ENCODE measurements at places on chromosomes 12 and 14.

DNA sequence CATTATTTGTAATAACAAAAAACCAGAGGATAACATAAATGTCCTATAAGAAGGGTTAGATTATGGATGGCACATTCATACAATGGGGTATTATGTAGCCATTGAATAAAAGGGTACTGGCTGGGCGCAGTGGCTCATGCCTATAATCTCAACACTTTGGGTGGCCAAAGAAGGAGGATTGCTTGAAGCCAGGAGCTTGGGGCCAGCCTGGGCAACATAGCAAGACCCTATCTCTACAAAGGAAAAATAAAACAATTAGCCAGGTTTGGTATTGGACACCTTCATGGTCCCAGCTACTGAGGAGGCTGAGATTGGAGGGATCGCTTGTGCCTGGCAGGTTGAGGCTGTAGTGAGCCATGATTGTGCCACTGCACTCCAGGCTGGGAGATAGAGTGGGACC, 14.8 kb downstream of the PTPN11 start:
- DNase-seq: no peak

- DNase-seq: no peak
Observed at GRCh38 chr12:27960821-27961220, 11.7 kb downstream of the PTHLH start.

DNA sequence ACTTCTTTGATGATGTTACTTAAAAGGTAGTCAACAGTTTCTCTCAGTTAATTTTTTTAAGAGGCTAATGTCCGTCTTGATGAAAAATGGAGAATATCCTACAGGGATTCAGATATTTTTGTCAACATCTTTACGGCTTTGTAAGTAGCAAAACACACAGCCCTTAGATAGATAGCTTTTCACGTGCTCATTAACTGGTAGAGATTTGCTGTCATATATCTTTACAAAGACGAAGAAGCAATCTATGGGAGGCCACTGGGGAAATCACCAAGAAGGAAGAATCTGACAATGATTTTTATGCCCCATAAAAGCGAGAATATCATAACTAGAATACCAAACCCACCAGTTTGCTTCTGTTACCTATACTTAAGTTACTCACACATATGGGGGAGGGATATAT, 121.2 kb downstream of the SLC2A13 start:
- no peak for DNase-seq

GRCh38 chr14:39230416-39231035, 3.2 kb upstream of the MIA2 start:
- DNase-seq: no peak

DNA sequence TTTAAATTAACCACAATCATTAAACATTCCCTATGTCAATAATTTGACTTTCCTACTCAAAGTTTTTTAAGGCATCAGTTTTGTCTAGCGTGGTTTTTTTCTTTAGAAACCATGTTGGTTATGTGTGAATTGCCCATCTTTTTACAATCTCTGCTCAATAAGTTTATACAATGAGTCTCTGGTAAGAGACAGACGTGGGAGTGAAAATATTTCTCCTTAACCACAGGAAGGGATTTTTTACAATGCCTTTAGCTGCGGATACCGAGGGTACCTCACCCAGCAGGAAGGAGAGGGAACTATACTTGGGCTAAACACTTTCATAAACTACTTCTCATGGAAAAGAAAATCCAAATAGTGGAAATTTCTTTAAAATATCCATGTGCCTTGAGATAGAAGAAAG, 191.4 kb upstream of the BCL2L14 start:
- DNase-seq: no peak

DNA sequence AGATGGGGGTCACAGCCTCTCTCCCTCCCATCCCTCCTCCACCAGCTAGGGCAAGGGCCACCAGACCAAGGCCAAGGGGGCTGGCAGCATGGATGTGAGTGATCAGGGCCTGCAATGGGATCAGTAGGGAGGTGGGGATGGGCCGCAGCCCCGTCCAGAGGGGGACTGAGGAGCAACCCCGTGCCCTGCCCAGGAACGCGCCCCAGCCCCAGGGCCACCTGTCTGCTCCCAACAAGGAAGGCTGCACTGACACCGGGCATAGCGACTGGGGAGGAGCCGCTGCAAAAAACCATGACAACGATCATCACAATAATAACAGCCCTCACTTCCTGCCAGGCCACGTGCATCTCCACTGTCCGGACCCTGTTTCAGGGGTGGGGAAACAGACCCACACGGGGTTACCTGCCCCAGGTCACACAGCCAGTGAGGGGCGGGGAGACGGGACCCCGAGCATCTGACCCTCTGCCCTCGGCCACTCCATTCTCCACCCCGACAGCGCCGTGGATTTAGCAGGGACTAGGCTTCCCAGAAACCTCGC, 24.3 kb downstream of the NCOR2 start:
- no peak for DNase-seq

- no peak for DNase-seq
Observed at GRCh38 chr12:76860256-76860655, 18.6 kb downstream of the CSRP2 start.

GRCh38 chr14:41607304-41607775, 664 bp downstream of the LRFN5 start:
- DNase-seq: no peak

DNA sequence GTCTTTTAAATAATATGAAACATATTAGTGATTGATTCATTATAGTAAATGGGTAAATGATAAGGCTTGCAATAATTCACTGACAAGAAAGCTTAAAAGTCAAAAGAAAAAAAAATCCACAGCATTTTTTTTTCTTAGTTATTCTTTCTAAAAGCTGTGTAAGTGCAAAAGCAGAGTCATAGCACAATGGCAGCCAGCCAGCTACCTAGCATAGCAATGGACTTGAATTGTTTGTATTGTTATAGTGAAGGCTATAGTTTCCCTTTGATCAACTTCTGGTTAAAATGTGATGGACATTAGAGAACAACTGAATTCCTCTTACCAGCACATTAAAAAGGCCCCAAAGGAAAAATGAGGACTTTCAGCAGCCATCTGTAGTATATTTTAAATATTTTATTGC, 232.1 kb downstream of the NAV3 start:
- DNase-seq: no peak

- DNase-seq: peak; percentile 74
Observed at GRCh38 chr12:128969480-128970055, 116.3 kb downstream of the GLT1D1 start.

DNA sequence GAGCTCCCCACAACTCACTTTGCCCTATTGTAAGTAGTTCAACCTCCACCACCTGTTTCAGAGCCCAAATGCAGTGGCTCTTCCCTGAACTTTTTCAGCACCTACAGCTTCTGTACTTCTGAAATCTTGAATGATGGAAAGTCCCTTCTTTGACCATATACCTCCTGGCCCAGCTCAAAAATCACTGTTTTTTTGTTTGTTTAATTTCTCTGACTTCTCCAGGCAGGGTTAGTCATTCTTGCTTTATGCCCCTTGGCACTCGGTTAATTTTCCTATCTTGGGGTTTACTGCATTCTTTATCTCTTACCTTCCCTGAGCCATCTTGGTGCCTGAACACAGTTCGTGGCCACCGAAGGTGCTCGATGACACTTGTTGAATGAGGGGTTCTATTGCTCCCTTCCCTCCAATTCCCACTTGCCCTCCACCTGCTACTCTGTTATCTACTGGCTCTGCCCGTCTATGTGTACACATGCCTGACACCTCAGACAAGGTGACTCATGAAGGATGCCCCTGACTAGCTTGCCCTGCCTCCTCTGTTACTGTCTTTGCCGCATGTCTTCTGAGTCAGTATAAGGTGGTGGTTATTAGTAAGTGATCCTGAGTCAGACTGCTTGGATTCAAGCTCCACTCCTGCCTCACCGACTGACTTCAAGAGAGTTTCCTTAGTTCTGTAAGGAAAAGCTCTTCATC, 4.4 kb downstream of the AMHR2 start:
- DNase-seq: no peak

- DNase-seq: no peak
Observed at GRCh38 chr12:94717108-94717507, 66.8 kb upstream of the TMCC3 start.

- DNase-seq: no peak
Observed at GRCh38 chr12:54009171-54010052, 627 bp downstream of the HOXC8 start.

- no peak for DNase-seq
Observed at GRCh38 chr14:53127151-53127550, 26.0 kb downstream of the DDHD1 start.

- peak; percentile 46 for DNase-seq
Observed at GRCh38 chr12:9872742-9873141, 3.6 kb upstream of the CLEC2B start.

DNA sequence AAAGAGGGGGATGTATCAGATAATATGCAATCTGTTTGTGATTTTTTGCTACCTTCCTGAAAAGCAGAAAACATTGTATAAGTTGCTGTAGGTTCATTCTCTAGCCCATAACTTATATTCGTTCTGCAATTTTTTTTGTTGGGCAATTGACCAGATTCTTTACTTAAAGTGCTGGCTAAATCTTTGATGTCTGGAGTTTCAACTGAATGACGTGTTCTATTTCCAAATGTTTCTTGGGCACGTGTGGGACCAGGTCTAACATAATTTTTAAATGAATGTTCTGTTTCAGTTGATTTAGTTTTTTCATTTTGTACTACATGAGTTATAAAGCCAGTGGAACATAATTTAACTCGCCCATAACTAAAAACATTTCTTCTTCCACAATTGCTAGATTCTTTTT, 3.8 kb downstream of the MLH3 start:
- DNase-seq: no peak

DNA sequence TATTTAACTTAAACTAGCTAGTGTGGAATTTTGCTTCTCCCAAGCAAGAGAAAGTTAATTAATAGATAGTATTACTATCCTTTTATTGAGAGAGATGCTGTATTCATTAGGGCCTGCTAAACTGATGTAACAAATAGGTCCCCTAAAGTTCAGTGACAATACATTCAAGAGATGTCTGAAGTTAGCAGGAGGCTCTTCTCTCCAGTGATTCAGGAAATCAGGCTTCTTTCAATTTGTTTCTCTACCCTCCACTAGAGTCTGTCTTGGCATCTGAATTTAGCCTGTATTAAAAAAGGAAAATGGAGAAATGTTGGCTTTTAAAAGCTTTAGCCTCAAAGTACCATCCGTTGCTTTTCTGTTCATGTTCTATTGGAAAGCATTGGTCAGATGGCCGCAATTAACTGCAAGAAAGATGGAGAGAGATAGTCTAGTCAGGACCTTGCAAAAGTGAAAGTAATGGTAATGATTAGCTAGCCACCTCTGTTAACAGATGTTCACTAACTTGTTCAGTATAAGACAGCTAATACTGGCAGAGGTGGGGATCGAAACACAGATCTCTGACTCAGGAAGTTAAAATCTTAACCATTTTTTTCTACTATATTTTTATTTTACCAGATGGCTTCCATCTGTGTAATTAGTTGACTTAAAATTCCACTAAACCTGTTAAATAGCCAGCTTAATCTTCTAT, 786.8 kb downstream of the TMTC2 start:
- no peak for DNase-seq

GRCh38 chr12:19316425-19316824, 122.9 kb upstream of the AEBP2 start:
- no peak for DNase-seq

DNA sequence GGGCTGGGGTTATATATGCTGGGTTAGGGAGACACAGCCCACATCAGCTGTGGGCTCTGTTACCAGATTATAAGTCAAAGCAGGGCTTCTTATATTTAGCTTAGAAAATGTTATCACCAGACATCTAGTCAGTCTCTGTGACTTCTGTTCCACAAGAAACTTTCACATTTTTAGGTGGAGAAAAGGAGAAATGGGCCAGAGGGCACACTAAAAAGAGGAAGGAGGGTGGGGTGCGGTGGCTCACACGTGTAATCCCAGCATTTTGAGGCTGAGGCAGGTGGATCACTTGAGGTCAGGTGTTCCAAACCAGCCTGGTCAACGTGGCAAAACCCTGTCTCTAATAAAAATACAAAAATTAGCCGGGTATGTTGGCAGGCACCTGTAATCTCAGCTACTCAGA, 28.0 kb upstream of the SLC38A1 start:
- no peak for DNase-seq

- peak; percentile 87 for DNase-seq
Observed at GRCh38 chr14:102795060-102795925, 18.0 kb downstream of the TRAF3 start.

DNA sequence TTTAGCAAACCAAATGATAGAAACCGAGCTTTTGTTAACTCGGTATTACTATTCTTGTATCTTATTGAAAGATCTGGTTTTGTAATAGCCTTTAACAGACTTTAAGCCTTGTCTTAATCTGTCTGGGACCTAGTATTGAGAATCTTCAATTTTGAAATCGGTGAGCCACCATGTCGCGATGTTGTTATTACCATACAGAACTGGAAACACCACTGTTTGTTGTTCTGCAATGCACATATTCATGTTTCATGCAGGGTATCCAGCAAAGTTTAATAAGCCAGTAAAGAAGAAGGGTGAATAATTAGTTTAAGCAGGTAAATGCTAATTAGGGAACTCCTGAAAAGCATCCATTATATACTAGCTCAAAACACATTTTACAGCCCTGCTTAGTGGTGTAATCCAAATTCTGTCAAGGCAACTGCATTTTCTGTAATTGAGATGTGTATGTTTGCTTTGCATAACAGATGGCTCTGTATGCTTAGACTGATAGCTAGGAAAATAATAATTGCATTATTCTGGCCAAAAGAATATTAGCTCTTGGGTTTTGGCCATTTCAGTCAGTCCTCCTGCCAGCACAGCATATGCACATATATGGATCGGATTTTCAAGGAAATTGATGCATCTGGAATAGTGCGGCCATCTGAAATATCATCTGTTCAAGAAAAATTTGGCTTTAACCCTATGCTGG, 389.2 kb downstream of the EGLN3 start:
- no peak for DNase-seq

GRCh38 chr12:95546491-95546813, 4.8 kb downstream of the USP44 start:
- no peak for DNase-seq

GRCh38 chr14:51022769-51023168, 72.1 kb downstream of the TRIM9 start:
- DNase-seq: no peak

DNA sequence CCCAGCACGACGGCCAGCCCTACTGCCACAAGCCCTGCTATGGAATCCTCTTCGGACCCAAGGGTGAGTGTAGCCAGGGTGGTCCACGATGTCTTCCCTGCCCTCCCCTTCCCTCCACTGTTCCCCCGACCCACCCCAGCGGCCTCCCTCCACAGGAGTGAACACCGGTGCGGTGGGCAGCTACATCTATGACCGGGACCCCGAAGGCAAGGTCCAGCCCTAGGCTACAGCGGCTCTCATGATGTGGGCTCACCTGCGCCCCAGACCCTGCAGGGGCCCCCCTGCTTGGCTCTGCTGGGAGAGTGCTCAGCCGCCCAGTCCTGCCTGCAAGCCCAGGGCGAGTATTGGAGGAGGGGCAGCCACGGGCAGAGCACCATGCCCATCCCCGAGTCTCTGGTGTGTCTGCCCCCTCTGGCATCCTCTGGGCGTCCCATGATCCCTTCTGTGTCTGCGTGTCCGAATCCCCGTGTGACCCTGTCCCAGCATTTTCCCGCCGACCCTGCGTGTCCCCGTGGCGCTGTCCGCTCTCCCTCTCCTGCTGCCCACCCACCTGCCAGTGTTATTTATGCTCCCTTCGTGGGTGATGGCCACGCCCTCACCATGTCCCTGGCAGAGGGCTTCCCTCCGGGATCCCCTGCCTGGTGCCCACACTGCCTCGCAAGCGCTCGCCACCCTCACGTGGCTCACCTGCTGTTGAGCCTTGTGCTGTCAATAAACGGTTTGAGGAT, 5.0 kb downstream of the CRIP2 start:
- no peak for DNase-seq
